ENCODE measurements at places on chromosomes 5 and 9.

GRCh38 chr9:83622433-83622938 is 457 bp upstream of the IDNK start:
- peak; percentile 71 for DNase-seq

DNA sequence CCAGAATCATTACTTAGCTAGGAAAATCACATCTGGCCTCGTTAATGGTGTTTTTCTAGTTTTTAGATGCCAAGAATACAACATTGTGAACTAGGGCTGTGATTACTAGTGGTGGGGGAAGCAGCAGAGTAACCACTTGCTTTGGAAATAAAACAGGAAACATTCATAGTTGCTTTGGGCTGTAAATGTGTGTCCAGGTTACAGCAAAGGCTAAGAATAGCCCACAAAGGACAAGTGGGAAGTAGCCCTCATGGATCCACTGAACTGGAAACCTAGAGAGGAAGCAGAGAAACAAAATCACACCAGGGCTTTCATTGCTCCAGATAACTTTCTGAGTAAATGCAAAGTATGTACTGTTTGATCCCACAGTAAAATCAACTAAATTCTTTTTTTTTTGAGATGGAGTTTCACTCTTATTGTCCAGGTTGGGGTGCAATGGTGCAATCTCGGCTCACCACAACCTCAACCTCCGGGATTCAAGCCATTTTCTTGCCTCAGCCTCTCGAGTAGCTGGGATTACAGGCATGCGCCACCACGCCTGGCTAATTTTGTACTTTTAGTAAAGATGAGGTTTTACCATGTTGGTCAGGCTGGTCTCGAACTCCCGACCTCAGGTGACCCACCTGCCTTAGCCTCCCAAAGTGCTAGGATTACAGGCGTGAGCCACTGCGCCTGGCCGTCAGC is 56.2 kb upstream of the TNFSF15 start:
- DNase-seq: no peak

GRCh38 chr5:157568720-157569119 is 6.9 kb downstream of the ADAM19 start:
- DNase-seq: no peak

DNA sequence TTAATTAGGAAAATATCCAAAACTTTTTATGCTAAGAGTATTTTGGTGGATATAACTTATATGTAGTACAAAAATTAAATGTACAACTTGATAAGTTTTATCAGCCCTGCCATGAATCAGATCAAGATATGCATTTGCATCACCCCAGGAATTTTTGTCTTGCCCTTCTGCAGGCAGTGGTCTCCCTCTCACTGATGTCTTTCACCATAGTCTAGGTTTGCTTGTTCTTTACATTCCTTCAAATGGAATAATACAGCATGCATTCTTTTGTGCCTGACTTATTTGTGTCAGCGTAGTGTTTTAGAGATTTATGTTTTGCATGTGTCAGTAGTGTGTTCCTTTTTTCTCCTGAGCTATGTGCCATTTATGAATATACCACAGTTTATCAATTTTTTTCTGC is 36.4 kb downstream of the RNF180 start:
- DNase-seq: no peak

DNA sequence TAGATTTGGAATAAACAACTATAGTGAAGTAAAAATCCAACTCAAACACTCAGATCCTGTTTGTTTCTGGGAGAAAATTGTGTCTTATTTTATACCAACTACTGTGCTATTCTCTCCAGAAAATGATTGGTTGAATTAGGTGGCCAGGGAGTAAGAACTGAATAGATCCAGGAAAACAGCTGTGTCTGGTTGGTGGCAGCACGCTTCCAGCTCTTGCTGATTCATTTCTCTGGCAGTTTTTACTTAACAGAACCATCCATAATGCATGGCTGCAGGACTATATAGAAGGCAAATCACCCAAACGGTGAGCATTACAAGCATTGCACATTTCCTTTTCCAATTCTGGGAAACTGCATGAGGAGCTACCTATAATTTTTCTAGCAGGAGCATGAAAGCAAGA is 29.5 kb downstream of the DMAC1 start:
- DNase-seq: no peak

DNA sequence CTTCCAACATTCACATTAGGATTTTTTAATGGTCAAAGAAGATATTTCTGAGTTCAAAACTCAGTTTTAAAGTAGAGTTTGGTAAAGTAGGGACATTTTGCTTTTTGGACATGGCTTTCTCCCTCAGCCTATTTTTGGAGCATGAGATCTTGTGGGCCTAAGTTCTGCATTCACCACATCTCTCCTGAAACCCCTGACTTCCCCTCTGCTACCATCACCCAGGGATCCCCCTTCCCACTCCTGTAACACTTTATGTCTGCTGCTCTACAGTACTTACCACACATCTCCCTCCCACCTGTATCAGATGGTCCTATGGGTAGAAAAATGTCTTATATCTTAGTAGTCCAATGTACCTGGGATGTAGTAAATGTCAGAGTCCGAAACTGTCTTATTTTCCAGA is 48.2 kb upstream of the JAK2 start:
- peak; percentile 20 for DNase-seq

DNA sequence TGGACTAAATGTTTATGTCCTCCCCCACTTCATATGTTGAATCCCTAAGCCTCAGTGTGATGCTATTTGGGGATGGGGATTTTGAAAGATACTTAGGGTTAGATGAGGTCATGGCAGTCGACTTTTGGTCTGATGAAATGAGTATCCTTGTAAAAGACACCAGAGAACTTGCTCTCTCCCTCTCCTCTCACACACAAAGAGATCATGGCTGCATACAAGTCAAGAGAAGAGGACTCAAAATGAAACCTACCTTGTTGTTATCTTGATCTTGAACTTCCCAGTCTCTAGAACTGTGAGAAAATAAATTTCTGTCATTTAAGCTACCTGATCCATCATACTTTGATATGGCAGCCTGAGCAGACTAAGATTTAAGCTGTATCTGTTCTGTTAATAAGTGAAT is 144.0 kb upstream of the HAPLN1 start:
- no peak for DNase-seq

- no peak for DNase-seq
Observed at GRCh38 chr9:121324316-121324715, 45.7 kb downstream of the STOM start.

DNA sequence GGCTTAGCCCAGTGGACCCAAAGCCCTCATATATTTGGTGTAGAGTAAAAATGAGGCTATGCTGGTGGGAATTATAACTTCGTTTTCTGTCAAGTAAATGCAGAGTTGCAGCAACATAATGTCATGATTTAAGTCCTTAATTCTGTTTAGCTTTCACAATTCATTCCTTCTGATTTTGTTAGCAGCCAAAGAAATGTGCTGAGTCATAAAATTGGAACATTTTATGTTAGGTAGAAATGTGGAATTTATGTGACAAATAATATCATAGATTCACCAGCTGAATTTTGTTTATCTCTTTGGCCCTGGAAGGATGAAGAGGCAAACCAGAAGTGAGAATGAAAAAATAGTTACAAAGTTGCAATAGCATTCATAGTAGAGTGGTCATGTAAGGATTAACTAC is 247.0 kb downstream of the TRPM3 start:
- no peak for DNase-seq

DNA sequence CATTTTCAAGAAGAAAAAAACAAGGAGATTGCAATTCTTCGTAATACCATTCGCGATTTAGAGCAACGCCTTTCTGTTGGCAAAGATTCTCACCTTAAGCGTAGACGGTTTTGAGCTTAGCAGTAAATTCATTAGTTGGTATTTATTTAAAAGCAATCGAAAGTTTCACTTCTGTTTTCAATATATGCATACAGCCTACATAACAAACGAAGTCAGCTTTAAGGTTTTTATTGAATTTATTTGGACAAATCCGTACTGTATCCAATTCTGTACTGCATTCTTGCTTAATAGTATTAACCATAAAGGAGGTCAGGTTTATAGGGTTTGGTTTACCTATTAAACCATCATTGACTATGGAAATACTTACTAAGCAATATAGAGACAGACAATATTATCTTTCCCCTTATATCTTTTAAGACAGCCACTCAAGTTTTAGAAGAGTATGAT is 12.0 kb downstream of the SELENOP start:
- DNase-seq: no peak

DNA sequence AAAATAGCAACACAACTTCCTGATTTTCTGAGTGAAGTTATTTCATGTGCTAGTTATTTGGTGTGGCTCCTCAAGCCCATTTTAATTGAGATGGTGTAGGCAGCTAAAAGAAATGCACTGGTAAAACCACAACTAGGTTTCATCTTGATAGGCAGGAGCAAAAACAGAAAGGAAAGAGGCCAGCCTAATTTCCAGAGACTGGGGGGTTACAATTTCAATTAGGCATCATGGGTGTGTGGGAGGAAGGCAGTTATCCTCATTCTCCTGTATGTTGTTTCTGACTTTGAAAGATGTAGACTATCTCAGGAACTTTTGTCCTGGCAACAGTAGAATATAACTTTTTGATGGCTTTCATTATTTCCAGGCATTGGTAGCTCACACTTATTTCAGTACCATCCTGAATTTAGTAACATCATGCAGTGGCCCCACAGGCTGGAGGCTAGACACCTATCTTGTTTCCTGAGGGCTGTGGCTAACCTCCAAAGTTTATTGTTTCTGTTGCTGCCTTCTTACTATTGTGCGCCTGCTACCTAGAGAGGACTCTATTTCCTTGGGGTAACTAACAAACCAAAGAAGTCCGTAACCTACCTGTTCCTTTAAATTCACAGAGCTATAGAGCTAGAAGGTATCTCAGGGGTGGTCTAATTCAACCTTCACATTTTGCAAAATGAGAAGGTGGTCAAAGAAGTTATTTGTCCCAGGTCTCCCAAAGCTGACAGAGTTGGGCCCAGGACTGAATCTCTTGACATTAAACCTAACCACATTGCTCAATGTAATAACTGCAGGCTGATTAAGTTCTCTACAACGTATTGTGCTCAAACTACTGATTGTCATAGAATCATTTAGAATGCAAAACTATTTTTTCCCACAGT is 42.4 kb downstream of the FYB1 start:
- DNase-seq: peak; percentile 71

GRCh38 chr5:86869268-86869667 is 251.5 kb downstream of the COX7C start:
- DNase-seq: no peak

GRCh38 chr5:158679221-158679641 is 420.5 kb downstream of the EBF1 start:
- no peak for DNase-seq

- DNase-seq: no peak
Observed at GRCh38 chr9:10079284-10079964, 533.4 kb downstream of the PTPRD start.

DNA sequence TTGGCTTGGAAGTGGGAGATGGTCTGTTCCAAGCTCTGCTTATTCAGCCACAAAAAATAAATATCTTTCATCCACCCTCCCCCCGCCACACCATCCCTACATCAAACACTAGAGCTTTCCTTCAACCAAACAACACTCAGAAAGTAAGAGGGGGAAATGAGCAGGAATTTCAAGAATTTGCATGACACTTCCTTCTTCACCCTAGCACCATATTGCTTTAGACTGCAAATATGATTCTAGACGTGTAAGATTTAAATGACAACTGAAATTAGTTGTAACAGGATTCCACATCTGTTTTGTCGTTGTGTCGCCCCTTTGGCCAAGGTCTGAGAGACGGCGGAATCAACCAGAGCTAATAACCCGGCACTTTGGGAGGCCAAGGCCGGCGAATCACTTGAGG is 88.5 kb downstream of the NDFIP1 start:
- DNase-seq: no peak

DNA sequence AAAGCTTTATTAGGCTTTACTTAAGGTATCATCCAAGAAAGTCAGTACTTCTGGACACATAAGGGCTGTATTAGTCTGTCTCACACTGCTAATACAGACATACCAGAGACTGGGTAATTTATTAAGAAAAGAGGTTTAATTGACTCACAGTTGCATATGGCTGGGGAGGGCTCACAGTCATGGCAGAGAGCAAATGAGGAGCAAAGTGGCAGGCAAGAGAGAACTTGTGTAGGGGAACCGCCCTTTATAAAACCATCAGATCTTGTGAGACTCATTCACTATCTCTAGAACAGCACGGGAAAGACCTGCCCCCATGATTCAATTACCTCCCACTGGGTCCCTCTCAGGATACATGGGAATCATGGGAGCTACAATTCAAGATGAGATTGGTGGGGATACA is 49.2 kb upstream of the SLC44A1 start:
- DNase-seq: no peak

- no peak for DNase-seq
Observed at GRCh38 chr5:137345396-137345795, 153.7 kb downstream of the SPOCK1 start.

DNA sequence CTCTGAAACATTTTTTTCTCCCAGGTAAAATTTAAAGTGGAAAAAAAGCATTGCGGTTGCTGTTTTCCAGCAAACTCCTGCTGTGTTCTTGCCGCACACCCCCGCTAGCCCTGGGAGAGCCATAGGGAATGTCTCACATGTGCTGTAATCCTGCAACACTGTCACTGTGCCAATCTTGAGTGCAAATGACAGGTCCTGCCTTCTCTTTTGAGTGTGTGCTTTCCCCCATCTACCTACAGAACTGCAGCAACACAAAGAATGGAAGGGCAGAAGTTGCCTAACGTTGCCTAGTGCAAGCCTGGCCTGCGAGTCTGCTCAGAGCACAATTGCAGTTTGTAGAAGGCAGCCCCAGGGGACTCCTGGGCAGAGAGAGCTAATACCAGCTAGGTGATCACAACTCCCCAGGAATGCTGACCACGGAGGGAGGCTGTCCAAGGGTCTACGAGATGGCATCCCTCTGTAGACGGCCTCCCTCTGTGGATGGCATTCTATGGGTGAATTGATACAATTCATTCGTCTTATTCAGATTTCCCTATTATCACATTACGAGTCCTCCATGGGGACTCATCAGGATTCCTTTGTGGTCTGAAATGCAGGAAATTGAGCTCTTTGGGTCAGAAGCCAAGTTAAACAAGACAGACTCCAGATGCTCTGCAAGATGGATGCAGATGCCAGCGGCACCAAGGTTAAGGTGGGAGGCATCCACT is 172.6 kb upstream of the S1PR3 start:
- DNase-seq: no peak

GRCh38 chr5:72612810-72613209 is 105.6 kb upstream of the ZNF366 start:
- no peak for DNase-seq

- DNase-seq: peak; percentile 86
Observed at GRCh38 chr5:176573564-176574296, 24.6 kb downstream of the CDHR2 start.

- DNase-seq: no peak
Observed at GRCh38 chr5:163433271-163433670, 4.1 kb upstream of the CCNG1 start.

DNA sequence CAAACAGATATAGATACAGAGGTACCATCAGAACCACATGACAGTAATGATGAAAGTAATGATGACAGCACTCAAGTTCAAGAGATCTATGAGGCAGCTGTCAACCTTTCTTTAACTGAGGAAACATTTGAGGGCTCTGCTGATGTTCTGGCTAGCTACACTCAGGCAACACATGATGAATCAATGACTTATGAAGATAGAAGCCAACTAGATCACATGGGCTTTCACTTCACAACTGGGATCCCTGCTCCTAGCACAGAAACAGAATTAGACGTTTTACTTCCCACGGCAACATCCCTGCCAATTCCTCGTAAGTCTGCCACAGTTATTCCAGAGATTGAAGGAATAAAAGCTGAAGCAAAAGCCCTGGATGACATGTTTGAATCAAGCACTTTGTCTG is 69.2 kb downstream of the VCAN start:
- DNase-seq: no peak

GRCh38 chr5:161889971-161890370 is 42.1 kb downstream of the GABRA1 start:
- DNase-seq: no peak

GRCh38 chr9:109379513-109379912 is 58.7 kb upstream of the EPB41L4B start:
- no peak for DNase-seq

All from activated CD4-positive, alpha-beta T cell treated with anti-CD3 and anti-CD28 coated beads for 48 hours (primary cell).